ENCODE measurements at places on chromosomes 6 and 20. TPM values are rescaled to one million over a fixed set of nuclear protein-coding genes. Genes with fewer than 3 reads are reported as not detected.

POU5F1 gene
- total RNA-seq: 1.4 TPM

ULBP3 gene
- total RNA-seq: 0.40 TPM

THBS2 gene
- total RNA-seq: 0.05 TPM

AIF1 gene
- 57.5 TPM for total RNA-seq

KCNG1 gene
- 6.7 TPM for total RNA-seq

SOBP gene
- total RNA-seq: 1.8 TPM

LAMA4 gene
- total RNA-seq: 0.34 TPM

SYCP2L gene
- 0.33 TPM for total RNA-seq

RNF144B gene
- total RNA-seq: 1.8 TPM

DNA sequence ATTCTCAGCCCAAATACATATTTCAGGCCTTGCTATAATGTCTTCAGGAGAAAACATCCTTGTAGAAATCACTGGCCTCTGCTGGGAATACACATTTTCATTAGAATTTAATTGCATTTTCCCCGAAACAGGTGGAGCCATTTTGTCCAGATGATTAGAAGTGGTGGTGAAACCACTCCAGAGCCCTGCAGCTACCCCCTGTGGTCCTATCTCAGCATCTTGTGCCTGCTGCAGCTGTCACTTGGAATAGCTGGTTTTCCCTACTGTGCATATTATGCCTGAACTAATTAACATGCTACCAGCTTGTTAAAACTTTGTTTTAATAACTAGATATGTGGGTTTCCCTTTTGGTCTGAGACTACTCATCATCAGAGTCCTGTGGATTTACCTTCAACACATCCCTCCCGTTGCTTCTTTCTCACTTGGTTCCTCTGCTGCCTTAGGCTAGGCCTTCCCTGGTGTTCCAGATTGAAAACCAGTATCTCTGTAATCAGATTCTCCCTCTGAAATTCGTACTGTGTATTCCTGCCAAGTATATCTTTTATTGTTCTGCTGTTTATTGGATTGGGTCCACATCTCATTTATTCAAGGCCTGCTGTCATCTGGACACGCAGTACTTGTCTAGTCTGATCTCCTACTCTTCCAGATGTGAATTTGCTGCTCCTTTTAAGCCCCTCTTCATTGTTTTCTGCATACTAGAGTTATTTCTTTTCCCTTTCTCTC is 15.2 kb downstream of the DNAH8 start:
- no peak for DNase-seq

- DNase-seq: no peak
These were observed 1.1 kb upstream of the TGM2 start for GRCh38 chr20:38165966-38166702.

DNA sequence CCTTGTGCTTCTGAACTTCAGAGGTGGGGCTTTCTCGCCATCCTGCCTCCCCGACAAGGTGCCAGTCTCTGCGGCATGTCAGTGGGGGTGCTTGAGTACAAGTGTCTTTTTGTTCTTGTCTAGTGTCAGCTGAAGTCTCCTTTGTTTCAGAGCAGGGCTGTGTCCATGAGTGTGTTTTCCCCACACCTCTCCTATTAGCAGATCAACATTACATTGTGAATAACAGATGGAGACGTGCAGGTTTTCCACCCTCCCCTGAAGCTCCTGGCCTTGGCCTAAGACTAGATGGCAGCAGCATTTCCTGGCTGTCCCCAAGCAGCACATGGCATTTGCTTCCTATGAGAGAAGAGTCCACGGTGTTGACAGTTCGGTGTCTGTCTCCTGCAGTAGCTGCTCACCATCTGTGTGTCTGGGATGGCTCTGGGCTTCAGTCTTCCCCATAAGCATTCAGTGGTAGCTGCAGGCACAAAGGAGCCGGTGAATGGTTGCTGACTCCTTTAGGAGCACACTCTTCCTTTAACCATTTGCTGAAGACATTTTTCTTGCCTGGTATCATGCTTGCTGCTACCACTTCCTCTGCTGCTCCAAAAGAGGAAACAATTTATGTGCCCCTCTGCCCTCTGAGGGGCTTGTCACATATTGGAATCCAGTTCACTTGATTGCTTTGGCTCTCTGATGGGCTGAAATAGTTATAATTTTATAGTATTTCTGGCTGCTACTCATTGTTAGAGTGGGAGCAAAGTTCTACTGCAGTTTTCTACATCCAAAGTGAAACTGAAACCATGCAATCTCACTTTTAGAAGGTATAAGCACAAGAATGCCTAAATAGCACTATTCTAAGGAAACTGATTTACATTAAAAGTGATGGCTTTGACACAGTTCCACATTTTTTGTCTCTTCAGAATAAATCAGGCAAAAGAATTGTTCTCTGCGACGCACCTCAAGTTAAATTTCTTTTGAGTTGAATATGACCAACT is 913.0 kb downstream of the C6orf118 start:
- DNase-seq: no peak

GRCh38 chr6:157982102-157982562 is 469 bp downstream of the SYNJ2 start:
- no peak for DNase-seq

GRCh38 chr6:71049198-71049770 is 92.4 kb upstream of the B3GAT2 start:
- DNase-seq: no peak

DNA sequence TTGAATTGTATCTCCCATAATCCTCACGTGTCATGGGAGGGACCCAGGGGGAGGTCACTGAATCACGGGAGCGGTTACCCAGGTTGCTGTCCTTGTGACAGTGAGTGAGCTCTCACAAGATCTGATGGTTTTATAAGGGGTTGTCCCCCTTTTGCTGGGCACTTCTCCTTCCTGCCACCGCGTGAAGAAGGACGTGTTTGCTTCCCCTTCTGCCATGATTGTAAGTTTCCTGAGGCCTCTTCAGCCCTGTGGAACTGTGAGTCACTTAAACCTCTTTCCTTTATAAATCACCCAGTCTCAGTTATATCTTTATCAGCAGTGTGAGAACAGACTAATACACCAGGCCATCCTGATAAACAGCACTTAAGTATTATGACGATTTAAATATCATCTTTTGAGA is 9.0 kb upstream of the MRGBP start:
- DNase-seq: no peak

- DNase-seq: no peak
These were observed 95.3 kb upstream of the ARMC2 start for GRCh38 chr6:108752733-108753590.

- DNase-seq: no peak
These were observed 584.7 kb upstream of the SLC35B3 start for GRCh38 chr6:9020001-9020400.

GRCh38 chr20:41340327-41341055 is at the start of gene LPIN3:
Gene LPIN3, plus strand, starts transcription at chr20:41340821. Its CDS starts 4,983 bp downstream, at chr20:41345804.
- DNase-seq: peak; percentile 40

DNA sequence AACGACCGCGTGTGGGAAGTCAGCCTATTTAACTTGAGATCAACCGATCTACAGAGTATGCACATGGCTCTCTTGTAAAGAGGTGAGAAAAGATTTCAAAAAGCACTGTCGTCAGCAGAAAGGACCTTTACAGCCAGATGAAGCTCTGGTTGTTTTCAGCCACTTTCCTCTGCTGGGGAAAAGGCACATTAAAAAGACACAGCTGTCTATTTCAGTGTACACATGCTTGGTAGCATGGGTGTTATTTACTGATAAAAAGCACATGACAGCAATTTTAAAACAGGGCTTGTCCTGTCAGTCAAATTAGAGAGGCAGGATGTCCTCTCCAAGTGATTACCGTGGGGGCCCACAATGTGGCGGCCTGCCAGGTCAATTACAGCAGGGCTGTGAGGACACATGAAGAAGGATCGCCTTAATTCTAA is 188.9 kb downstream of the PRKN start:
- DNase-seq: no peak

DNA sequence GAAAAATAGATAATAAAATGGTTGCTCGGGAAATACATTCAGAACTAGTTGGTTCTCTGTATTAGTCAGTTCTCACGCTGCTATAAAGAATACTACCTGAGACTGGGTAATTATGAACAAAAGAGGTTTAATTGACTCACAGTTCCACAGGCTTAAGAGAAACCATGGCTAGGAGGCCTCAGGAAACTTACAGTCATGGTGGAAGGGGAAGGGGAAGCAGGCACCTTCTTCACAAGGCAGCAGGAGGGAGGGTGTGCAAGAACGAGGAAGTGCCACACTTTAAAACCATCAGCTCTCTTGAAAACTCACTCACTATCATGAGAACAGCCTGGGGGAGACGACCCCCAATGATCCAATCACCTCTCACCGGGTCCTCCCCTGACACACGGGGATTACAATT is 24.2 kb upstream of the SNX9 start:
- no peak for DNase-seq

DNA sequence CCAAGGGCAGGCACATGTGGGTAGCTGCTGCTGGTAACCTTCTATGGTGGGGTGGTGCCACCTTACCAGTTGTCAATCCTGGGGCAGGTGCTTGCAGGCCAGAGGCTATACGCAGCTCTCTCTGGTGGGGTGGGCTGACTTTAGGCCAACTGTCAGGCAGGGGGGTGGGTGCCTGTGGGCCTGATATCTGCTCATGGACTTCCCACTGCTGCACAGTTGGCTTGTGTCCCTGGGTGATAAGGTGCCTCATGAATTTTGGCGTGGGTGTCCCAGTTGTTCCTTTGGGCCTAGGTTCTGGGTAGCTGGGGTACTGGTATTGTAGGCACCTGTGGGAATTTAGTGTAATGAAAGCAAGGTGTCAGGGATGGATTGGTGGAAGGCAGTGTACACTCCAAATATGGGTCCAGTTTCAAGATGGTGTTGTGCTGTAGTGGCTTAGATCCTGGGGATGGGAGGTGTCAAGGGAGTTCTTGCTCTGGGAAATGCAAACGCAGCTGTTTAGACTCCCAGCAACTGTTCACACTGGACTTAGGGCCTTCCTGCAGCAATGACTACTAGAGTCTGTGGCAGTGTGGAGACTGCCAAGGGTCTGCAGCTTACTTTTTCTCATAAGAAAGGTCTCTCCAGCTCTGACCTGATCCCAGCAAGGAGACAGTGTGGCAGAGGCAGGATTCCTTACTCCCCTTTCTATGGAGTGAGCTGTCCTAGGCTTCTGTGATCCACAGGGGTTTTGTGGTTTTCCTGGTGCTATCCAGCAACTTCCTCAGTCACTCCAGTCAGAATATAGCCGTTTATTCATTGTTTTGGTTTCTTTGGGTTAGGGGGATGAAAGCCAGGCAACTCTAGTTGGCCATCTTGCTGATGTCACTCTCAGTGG is 128.2 kb downstream of the CRYBG1 start:
- no peak for DNase-seq

- DNase-seq: peak; percentile 90
These were observed 45.9 kb downstream of the FGD2 start for GRCh38 chr6:37051138-37052026.

DNA sequence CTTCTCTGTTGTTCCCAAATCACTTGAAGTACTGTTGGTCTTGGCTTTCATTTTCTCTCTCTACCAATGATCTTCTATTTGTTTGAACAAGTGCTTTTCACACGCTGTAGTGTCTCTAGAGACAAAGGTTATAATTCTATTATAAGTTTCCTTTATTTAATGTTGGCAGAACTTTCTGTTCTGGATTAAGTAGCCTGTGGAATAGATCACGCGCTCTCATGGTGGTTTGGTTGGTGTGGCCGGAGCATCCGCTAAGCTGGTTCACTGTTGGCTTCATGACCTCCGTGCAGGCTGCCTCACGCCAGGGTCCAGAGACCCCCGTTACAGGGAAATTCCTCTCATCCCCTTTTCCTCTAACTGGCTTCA is 30.9 kb upstream of the KIF25 start:
- no peak for DNase-seq

DNA sequence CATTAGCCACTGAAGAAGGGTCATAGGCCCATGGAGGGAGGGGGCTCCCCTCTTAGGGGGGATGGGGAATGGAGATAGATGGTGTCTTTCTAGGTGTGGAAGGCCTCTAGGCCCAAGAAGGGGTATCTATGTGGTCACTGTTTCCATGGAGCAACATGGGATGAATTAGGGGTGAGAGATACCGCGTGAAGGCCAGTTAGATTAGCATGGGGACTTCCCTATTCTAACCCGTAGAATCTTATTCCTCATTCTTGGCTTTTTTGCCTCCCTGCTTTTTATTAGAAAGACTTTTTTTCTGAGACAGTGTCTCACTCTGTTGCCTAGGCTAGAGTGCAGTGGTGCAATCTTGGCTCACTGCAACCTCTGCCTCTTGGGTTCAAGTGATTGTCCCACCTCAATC is 3.2 kb downstream of the RAB44 start:
- DNase-seq: no peak

- DNase-seq: no peak
These were observed 13.3 kb downstream of the SLC2A12 start for GRCh38 chr6:134039116-134039515.

DNA sequence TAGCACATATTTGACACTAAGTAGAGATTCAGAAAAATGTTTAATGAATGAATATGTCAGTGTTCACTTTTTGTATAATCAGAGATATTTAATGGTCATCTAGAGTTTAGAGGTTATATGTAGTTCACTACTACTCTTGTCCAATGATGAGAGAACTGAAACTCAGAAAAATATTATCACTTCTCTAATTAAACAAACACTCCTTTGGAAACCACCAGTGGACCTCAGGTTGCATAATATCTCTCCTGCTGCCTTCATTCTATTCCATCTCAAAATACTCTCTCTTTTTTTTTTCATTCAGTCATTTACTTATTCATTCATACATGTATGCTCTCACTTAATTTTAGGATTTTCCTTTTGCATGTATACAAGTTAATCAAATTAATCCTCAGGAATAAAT is 423.1 kb upstream of the RNF217 start:
- no peak for DNase-seq

GRCh38 chr6:16928387-16928786 is 167.1 kb upstream of the ATXN1 start:
- DNase-seq: no peak

GRCh38 chr6:18203786-18204185 is 48.6 kb downstream of the KDM1B start:
- no peak for DNase-seq

DNA sequence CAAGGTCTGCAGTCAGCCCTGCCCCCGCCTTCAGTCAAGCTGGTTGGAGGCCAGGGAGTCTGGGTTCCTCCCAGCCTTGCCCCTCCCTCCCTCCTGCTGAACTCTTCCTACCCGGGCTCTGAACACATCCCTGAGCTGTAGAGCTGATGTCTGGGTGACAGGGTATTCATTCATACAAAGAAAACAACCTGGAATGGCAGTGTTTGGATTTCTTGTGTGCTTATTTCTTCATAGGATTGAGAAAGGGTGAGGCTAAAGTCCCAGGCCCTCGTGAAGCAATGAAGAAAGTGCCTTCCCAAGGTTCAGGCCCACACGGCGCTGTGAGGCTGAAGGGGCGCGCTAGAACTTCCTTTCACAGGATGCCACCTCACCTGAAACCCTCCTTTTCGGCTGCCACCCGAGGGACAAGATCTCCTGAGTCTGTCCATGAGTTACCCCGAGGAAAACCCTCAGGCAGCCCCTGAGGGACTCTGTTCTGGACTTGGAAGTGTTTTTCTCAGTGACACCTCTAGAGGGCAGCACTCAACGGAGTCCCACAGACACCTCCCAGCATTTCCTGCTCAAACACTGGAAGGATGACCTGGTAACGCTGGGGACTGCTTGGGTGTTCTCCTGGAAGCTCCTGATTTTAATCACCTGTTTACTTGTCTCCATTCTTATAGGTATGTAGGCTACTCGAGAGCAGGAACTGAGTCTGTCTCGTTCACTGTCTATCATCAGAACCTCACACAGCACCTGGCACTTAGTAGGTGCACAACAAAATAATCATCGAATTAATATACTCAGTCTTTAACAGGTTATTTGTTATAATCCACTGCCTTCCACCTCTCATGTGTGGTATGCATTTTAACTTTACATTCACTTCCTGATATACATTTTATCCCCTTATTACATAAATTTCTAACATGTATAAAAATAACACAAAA is 11.8 kb upstream of the GSTA1 start:
- DNase-seq: peak; percentile 27
